Activated CD4-positive, alpha-beta T cell treated with anti-CD3 and anti-CD28 coated beads, Interleukin-2, amount 10 ng/mL, durations not matched to agents 24 days and 14 days (primary cell): ENCODE measurements at places on chromosomes 6 and 20.

- no peak for DNase-seq
Measured at GRCh38 chr6:163999475-164000125, 585.1 kb downstream of the QKI start.

DNA sequence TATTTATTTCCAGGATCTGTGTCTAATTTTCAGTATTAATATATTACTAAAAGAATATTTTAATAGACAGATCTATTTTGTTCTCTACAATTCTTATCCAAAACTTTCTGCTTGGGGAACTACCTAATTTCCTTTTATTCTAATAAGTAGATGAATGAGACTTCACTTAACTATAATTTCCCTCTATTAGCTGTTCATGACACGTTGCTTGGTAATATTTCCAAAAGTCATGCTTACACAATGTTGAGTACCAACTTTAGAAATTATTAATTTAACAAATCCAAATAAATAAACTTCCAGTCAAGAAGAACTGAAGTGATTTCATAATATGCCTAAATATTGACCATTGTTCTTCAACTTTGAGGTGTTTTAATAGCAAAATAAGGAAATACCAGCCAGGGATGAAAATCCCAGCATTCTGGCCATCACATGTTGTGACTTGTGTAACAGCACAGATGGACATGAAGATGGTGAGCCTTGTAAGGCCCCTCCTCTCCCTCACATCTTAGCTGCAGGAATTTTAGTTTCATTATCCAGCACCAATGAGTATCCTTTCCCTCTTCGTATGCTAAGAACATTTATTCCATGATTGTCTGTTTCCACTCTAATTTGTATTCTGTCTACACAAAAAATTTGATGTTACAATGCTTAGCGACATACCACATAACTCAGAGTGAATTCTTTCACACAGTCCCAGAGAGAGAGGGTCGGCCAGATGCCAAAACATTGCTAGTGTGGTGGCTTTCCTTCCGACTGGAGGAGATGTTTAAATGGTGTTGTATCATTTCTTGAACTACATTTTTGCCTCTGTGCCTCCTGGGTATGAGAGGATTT lies 137.5 kb downstream of the FOXA2 start:
- DNase-seq = no peak

DNA sequence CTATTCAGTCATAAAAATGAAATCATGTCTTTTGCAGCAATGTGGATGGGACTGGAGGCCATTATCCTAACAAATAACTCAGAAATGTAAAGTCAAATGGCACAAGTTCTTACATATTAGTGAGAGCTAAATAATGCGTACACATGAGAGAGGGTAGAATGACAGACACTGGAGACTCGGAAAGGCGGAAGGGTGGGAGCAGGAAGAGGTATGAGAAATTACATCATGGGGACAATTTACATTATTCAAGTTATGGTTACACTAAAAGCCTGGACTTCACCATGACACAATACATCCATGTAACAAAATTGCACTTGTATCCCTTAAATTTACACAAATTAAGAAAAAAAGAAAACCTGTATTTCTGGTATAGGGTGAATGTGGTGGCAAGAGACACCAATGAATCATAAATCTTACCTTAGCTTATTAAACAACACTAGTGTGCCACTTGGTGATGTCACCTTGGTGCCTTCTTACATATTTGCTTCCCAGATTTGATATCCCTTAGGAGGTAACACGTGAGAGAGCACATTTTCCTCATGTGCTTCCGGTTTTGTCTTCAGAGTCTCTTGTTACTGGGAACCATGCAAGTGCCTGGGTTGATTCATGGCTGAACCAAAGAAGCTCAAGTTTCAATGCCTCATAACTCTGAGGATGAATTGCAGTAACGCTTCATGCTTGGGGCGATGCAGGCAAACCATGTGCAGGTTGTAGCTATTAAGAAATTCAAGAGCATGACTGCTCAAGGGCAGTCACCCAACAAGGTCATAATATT lies 84.6 kb downstream of the DCDC2 start:
- DNase-seq = no peak

GRCh38 chr20:32539026-32539816 lies 45.9 kb downstream of the NOL4L start:
- DNase-seq = peak; percentile 78

DNA sequence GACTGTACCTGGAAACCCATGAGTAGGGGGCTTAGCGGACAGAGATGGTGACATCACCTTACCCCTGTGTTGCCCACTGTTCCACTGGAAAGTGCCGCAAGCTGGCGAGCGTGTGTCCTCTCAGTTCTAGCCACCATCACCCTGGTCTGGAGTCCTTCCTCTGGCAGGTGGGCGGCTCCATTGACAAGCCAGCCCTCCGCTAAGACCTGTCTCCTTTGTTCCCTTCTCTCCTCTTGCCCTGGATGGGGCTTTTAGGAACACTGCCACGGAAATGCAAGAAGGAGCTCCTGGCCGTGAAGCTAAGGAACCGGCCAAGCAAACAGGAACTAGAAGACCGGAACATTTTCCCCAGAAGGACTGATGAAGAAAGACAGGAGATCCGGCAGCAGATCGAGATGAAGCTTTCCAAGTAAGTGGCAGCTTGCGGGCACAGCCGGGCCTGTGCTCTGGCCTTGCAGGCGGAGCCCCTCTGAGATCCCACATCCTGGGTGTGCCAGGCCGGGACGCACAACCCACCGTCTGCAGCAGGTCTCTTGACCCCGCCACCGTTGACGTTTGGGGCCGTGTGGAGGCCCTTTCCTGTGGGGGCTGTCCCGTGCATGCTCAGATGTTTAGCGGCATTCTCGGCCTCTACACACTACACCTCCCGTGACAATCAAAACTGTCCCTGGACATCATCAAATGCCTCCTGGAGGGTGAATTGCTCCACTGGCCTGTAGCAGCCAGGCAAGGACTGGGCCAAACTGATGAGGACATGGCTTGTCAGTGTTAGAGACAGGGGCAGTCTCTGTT lies 127.5 kb downstream of the SYCP2 start:
- no peak for DNase-seq

DNA sequence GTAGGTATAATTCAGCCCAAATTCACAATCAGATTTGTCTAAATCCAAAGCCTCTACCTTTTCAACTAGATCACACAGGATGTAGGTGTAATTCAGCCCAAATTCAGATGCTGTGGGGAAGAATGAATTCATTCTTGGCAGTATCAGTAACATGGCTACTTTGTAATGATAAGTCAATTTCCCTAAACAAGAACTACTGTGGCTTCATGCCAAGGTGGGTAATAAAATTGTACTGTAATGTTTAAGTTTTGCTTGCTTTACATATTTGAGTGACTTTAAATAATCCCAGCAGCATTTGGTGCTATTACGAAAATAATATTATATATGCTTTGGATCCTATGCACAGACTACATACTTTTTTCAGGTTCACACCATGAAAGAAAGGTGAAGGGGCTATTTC lies 239.1 kb downstream of the HDGFL1 start:
- no peak for DNase-seq

DNA sequence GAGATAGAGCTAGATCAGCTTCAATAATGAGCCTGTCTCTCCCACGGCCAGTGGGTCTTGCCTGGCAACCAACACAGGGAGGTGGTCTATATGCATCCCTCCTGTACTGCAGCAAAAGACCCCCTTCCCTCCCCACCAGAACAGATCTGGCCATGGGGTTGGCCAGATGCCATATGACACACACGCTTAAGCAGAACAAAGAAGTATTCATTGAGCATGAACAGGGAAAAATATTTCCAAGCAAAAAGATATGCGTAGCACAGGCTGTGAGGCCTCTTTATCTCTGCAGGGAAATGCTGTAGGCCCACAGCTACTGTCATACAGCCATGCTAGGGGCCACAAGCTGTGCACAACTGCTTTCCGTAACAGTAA lies 73.4 kb upstream of the NRSN1 start:
- no peak for DNase-seq

- no peak for DNase-seq
Measured at GRCh38 chr6:79065232-79065631, 12.8 kb downstream of the PHIP start.

- DNase-seq = peak; percentile 45
Measured at GRCh38 chr6:166850677-166851076, 105.7 kb downstream of the RNASET2 start.

DNA sequence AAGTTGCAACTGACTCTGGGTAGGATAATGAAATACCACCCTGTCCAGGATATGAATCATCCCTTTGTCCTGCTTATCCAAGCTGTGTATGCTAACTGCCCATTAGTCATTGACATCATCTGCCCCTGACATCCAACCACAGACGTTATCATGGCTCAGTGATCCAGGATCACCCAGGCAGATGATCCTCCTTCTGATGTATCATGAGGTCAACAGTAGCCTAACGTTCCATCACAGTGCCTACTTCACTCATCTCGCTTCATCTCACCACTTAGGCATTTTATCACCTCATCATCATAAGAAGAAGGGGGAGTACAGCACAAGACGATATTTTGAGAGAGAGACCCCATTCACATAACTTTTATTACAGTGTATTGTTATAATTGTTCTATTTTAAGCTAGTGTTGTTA lies 13.4 kb upstream of the BTN3A2 start:
- no peak for DNase-seq

DNA sequence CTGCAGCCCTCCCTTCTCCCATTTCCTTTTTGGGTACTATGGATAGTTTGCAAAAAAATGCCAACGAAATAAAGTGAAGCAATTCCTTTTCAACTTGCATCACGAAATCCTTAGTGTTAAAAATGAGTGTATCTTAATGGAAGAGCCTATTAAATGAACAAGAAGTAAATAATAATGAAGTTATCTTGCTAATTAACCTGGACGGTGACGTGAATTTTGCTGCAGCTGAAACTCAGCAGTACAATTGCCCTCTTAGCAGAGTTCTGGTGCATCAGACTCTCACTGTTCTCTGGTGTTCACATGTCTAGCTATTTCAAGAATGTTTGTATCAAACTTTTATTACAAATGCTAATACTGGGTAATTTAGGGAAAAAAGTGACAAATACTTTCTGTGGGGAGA lies 119.7 kb upstream of the HDAC2 start:
- DNase-seq = no peak

DNA sequence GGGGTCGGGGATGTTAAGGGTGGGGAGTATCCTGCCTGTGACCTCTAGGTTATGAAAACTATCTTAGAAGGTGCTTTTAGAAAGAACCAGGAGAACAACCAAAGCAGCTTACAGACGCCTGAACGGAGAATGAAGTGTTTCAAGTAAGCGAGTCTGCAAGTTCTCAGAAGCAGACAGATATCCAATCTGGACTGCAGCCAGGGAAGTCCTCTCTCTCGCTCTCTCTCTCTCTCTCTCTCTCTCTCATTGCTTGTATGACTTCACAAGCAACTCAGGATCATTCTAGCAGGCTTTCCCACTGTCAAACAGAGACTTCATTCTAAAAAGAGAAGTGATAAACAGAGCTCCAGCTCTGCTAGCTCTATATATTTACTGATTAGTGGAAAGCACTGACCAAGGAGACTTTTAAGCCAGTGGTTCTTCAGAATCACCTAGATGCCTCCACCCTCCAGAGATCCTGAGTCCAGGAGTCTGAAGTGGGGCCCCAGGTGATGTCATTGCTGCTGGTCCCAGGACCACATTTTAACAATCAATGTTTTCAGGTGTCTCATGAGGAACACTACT lies 6.0 kb downstream of the TCF21 start:
- peak; percentile 21 for DNase-seq

DNA sequence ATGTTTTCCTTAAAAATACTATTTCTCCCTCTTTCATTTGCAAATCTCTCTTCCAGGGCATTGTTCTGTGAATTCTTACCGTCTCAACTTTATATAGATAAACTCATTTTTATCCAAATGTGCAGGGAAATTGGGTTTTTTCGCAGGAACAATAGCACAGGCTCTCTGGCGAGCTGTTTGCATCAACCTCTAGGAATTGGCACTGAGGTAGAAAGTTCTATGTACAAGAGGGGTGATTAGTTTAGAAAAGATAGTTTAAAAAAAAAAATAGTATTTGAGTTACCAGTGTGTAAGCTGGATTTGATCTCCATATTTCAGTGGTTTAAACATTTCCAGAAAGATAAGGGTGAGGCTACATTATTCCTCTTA lies 129.7 kb upstream of the BTN3A2 start:
- no peak for DNase-seq

DNA sequence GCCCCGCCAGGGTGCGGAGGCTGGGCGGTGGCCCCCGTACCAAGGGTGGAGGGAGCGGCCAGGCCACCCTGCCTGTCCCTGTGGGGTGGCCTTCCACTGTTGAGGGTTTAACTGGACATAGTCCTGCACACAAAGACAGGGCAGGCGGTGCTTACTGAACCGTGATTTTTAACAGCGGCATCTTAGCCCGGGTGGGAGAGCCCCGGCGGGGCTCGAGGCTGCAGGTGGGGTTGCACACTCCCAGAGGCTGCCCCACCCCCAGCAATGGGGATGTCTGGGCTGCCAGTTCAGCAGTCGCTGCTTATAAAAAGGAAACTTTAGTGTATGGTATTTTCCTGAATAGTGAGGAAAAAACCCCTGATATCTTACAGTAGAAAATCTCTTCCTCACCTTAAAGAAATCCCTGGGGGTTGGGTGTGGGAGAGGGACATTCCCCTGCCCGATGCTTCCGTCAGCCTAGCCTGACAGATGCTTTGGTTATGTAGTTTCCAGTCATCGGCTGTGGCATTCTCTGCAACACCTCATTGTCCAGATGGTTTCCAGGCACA lies 79.4 kb downstream of the IRF4 start:
- DNase-seq = no peak

- no peak for DNase-seq
Measured at GRCh38 chr6:165556116-165556843, 106.8 kb downstream of the PDE10A start.

DNA sequence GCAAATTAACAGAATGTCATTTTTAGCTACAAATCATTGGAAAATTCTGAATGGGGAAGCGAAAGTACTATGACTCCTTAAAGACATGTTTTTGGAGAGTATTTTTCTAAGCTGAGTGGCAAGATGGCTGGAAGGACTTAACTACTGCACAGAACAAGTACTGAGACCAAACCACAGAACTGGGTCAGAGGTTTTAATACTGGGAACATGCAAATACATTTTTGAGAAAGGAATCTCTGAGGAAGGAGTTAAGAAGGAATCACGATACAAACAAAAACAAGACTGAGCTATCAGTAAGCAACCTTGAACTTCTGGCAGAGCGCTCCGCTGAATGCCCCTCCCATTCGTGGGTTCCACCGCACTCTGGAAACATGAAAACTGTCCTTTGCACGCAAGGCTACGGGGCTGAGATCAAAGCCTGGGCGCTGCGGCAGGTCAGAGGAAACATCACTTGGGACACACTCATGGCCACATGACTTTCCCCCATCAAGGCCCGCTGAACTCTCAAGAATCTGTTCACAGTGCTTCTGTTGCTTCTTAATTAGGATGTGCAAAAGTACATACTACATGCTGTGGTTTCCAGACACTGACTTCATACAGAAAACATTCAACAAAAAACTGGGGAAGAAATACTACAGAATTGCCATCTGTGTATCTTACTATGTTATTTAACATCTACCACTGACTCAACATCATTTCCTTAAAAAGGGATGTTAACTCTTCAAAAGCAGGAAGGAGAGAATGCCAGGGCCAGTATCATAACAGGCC lies 27.8 kb downstream of the SLC23A2 start:
- DNase-seq = peak; percentile 90
